ENCODE measurements at places on chromosomes 12 and 14.

DNA sequence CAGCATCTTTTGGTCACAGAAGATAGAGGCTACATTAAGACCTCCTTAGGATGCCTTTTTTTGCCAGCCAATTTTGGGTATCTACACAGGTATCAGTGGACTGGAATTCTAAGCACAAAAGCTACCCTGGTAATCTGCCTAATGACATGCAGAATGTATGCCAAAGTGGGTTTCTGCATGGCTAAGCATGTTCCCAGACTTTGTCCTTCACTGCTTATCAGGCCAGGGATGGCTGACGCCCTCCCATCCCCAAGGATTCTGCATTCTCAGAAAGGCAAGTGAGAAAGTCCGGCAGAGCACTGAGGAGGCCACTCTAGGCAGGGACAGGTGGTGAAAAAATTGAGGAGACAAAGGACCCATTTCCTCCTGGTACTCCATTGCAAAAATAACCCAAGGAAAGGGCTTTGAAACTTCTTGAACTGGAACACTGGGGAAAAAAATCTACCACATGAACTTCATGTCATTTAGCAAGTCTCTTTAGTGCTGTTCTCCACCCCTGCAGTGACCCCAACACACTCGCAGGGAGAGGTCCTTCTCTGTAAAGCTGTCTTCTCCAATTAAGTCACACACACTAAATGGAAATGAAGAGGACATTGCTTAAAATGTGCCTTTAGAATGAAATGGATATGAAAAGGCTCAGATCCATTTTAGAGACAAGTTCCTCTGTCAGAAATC lies 91.7 kb upstream of the MAX start:
- DNase-seq = no peak

GRCh38 chr12:68381476-68382219 lies 49.5 kb upstream of the MDM1 start:
- no peak for DNase-seq

DNA sequence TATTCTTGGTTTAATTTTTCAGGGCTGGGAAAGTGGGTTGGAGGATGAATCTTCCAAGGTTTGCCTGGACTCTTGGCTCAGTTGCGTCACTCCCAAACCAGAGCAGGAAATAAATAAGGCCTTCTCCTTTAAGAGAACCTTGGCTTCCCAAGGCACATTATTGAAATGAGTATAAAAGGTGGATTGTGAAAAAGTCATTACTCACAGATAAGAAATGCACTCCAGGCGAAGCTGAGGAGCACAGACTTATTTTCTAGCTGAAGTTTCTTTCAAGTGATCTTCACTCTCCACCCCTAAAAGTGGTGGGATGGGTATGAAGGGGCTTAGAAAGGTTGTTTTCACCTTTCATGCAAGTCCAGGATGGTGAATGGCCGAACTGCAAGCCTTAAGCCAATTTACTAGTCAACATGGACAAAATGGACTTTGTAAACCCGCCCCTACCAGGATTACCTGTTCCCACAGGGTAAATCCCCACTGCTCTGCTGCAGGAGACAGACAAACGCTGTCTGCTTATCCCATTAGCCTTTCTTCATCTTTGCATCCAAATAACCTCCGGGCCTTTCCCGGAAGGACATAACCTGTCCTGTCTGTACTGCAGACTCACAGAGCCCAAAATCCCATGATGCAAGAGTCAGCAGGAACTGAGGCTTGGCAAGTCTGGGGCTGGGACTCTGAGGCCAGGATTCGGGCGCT lies 207.6 kb downstream of the BCL11B start:
- DNase-seq = no peak

DNA sequence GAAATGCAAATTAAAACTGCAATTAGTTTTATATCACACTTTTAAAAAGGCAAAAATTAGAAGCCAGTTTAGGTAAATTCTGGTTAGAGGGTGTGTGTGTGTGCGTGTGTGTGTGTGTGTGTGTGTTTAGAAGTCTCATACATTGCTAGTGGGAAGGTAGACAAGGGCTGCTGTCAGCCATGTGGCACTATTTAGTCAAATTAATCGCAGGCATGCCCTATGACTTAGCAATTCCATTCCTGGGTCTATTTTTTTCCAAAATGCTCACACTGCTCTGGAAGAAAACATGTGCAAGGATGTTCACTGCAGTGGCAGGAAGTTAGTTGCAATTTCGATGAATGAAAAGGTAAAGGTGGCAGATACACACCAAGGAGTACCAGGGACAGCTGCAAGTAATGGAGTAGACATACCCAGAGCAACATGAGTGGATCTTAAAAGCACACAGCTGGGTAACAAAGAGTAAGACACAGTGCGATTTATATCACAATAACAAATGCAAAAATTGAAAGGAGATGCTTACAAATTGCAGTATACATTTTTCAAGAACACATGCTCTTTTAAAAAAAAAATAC lies 11.6 kb downstream of the CAPZA3 start:
- no peak for DNase-seq

- no peak for DNase-seq
Observed at GRCh38 chr14:76716285-76716684, 45.0 kb upstream of the VASH1 start.

GRCh38 chr12:104600036-104600712 lies 143.4 kb downstream of the CHST11 start:
- DNase-seq = no peak

GRCh38 chr12:56520048-56520447 lies 1.6 kb upstream of the RBMS2 start:
- no peak for DNase-seq

GRCh38 chr12:9256341-9256740 lies 48.1 kb upstream of the PZP start:
- DNase-seq = no peak

DNA sequence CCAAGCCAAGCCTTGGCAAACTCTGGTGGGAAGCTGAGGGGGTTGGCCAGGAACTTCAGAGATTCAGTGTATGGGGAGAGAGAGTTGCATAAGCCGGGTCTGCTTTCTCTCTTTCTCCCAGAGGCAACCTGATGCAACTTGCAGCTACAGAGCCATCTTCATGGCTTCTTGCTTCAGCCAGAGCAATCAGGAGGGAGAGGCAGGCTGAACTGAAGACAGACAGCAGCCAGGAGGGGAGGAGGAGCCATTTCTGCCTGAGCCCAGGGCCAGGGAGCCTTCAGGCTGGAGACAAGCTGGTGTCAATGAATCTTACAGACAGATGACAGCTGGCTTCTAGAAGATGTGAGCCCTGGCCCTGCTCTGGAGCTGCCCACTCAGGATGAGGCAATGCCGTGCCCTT lies 18.7 kb downstream of the NPC2 start:
- DNase-seq = no peak

GRCh38 chr14:101055776-101056374 lies 152.4 kb upstream of the RTL1 start:
- DNase-seq = no peak

DNA sequence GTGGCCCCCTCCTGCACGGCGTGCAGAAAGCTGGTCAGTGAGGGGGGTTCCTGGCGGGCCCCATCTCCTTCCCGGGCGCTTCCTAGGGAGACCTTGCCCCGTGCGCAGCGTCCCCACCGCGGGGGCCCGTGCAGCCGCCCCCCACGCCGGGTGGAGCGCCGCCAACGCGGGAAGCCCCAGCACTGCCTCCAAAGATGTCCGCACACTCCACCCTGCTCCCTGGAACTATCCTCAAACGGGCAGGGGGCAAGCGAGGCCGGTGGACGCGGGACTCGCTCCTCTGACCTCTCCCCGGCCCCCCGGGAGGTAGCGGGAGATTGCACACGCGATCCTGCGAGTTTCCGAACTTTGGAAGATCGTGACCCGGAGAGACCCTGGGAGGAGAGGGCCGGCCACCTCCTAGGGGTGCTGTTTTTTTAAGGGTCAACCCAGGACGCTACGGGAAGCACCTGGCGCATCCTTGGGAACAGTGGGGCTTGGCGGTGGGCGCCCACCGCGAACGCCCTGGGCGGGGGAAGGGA lies 1.5 kb upstream of the FZD10 start:
- no peak for DNase-seq

DNA sequence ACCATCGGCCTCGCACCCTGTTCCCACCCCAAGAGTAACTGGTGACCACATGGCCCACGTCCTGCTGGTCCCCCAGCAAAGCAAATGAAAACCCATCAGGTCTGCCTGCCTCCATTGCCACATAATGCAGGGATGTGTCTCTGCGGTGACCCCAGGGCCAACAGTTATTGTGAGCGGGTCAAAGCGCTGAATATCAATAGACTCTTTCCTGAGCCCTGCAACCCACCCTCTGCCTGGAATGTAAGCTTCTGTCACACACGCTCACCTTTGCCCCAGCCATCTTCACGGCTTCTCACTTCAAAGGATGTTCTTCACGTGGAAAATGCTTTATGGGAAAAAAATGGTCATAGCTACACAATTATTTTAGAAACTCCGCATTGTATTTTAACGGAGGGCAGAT lies 63.9 kb downstream of the FZD10 start:
- DNase-seq = no peak

- DNase-seq = no peak
Observed at GRCh38 chr14:86815341-86815740, 1177.6 kb downstream of the GALC start.

GRCh38 chr14:55449116-55449515 lies 8.7 kb upstream of the TBPL2 start:
- DNase-seq = no peak

GRCh38 chr14:58796242-58797009 lies 158.7 kb downstream of the DACT1 start:
- no peak for DNase-seq

- no peak for DNase-seq
Observed at GRCh38 chr12:96053476-96054243, 18.3 kb upstream of the LTA4H start.

DNA sequence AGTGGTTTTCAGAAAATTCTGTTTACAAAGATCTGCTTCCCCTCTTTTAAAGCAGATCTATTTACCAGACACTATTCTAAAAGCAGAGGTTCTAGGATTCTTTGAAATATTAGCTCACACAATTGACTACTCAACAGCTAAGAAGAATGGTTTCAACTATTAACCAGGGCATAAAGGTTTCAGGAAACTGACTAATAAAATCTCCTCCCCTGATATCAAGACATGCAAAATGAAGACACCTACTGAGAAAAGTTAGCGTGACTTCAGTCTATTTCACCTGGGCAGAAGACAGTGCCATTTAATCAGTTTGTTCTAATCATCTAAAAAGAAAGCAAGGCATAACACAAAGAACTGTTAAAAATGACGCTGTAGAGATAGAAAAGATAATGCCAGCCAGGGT lies 22.2 kb downstream of the DAD1 start:
- DNase-seq = no peak

DNA sequence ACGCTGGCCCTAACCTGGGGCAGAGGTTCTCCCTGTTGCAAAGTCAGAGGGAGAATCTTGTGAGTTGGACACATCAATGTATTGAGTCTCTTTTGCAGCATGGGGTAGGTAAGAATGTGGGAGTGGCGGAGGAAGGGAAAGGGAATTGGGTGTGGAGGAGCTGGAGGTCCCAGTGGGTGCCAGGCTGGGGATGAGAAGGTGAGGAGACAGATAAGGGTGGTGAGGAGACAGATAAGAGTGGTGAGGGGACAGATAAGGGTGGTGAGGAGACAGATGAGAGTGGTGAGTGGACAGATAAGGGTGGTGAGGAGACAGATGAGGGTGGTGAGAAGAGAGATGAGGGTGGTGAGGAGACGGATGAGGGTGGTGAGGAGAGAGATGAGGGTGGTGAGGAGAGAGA lies 72.9 kb upstream of the SFSWAP start:
- no peak for DNase-seq

DNA sequence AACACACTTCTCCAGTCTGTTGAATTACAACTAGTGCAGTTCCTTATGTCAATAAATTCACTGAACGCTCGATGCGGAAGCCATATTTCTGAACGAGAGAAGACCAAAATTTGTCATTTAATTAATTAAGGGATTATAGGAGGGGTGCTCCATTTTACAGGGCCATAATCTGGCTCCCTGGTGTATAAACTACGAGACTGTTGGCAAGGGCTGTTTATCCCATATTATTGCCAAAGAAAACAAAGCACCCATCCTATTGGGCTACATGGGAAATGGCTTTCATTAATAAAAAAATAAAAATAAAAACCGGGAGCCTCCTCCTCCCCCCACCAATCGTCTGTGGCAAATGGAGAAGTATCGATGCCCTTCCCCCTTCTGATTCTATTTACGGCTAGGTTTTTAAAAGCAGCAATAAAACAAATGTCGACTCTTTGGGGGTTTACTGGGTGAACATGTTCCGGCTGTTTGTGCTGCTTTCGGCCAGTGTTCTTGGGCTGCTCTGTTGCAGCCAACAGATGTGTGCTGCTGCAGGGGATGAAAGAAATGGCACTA lies 24.8 kb downstream of the ATF7 start:
- DNase-seq = no peak

- DNase-seq = no peak
Observed at GRCh38 chr14:75607044-75607443, 28.6 kb downstream of the FLVCR2 start.

- no peak for DNase-seq
Observed at GRCh38 chr12:132723015-132723763, 12.5 kb downstream of the PGAM5 start.

GRCh38 chr14:73760598-73761586 lies 46.7 kb upstream of the PNMA1 start:
- DNase-seq = no peak

DNA sequence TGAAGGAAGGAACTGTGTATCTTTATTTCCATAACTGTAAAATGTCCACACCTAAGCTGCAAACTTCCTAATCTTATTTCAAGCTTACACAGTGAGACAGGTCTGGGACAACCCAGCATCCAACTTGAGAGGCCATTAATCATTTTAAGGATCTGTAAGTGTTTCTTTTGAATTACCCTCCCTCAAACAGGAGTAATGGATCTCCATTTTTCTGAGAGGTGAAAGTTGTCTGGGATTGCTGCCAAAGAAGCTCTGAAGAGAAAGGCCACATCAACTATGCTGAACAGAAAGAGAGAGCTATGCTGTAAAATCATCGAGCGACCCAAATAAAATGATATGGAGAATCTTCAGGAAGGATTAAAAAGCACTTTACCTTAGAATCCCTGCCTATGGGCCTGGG lies 131.7 kb upstream of the CPNE8 start:
- DNase-seq = no peak

GRCh38 chr12:52044292-52044983 lies 6.8 kb upstream of the NR4A1 start:
- DNase-seq = peak; percentile 22

- DNase-seq = no peak
Observed at GRCh38 chr14:93709249-93709648, 79.0 kb downstream of the PRIMA1 start.

DNA sequence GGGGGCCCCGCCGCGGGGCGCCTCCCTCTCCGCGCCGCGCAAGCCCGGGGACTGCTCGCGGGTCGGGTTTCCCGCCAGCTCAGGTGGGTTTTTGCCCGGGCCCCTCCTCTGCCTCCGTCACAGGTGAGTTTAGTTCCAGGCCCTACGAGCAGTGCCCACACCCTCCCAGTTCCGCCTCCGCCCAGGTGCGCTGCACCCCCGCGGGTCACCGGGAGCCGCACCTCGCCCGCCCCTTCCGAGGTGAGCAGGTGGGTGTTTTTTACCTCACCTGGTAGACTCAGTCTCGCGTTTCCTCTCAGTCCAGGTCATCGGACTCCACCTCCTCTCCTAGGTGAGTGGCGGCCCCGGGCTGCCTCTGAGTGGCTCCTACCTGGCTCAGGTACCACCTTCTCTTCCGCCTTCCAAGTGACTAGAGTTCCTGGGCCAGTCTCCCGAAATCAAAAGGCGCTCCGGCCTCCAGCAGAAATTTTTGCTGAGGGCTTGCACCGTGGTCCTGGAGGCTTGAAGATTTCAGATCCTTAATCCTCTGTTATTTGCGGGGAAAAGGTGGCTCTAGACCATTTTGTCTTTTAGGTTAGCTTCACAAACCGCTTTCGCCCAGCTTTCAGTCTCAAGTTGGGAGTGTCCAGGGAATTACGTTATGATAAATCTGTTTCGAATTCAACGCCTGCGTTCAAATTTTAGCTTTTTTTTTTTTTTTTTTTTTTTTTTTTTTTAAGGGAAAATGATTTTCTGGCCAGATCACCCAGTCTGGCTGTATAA lies at the start of gene TMEM30B:
TMEM30B (minus strand) TSS at position 153 of the 762 bp plus-strand sequence. CDS start 191 bp downstream, outside the sequence.
- no peak for DNase-seq

Measured in hypothalamus (tissue), 51 donors.